T-helper 22 cell (primary cell): ENCODE measurements at places on chromosomes 16 and 17.
A peak's percentile ranks its signal among the peaks of the same experiment; 100 is the strongest.

DNA sequence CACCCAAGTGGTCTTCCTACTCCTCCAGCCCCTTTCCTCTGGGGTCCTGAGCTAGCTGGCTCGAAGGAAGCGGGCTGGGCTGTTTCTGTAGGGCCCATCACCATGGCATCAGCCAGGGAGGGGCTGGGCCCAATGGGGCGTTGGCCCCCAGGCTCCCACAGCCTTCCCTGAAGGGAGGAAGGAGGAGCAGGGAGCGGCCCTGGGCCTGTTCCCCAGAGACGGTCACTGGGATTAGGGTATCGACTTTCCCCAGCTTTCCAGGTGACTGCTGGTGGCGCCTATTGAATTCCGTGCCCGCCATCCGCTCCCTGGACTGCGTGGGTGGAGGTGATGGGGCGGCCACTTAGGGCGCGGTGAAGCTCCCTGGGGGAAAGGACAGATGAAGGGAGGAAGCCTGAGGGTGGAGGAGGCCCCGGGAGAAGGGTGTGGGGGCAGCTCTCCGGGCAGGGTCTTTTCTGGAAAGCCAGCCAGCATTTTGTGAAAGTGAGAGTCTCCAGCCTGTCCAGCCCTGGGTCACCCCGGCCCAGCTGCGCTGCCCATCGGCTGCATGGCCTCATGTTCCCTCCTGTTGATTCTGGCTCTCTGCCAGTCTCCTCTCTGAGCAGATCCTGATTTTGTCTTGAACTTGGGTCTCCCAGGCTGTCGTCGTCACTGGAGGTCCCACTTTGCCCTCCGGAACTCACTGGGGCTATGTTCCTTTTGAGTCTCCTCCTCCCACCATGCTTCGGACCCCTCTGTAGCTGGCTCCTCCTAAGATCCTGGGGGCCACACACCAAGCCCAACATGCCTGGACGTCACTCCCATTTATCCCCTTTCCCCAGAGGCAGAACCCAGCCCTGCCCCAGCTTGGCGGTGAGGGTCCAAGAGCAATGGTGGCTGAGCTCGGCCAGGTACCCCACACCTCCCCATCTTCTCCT lies 9.8 kb downstream of the NHERF1 start:
- DNase-seq, result no peak

- no peak for DNase-seq
These were observed 336.9 kb downstream of the SOX9 start for GRCh38 chr17:72457712-72458111.

GRCh38 chr16:30409125-30410060 lies 2.0 kb downstream of the ZNF771 start:
- DNase-seq, result peak; percentile 76

DNA sequence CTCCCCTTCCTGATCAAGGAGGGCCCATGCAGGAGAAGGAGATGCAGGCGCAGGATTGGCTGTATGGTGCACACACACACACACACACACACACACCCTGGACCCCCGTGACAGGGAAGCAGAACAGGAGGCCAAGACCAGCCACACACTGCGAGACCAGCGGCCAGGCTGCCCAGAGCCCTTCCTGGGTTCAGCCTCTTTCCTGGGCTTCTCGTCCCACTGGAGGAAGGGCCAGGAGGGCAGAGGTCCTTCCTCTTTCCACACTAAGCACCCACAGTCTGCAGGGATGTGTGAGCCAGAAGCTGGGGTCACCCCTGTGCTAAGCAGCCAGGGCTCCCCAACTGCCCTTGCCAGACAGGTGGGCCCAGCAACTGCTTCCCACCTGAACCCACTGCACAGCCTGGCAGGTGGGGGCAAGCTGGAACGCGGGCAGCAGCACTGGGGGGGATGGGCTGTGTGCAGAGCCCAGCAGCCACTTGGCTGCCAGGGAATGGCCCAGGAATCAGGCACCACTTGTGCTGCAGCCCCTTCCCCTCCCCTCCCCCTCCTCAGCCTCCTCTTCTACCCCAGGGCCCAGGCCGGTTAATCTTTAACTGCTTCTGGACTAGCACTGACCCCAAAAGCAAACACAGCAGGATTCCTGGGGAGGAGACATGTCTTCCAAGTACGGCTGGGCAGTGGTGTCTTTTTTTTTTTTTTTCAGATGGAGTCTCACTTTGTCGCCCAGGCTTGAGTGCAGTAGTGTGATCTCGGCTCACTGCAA lies 44.6 kb upstream of the SLC38A10 start:
- no peak for DNase-seq

- DNase-seq, result no peak
These were observed 42.6 kb downstream of the SOX8 start for GRCh38 chr16:1024138-1024537.

- DNase-seq, result no peak
These were observed 12.5 kb upstream of the RBBP6 start for GRCh38 chr16:24526701-24527495.

DNA sequence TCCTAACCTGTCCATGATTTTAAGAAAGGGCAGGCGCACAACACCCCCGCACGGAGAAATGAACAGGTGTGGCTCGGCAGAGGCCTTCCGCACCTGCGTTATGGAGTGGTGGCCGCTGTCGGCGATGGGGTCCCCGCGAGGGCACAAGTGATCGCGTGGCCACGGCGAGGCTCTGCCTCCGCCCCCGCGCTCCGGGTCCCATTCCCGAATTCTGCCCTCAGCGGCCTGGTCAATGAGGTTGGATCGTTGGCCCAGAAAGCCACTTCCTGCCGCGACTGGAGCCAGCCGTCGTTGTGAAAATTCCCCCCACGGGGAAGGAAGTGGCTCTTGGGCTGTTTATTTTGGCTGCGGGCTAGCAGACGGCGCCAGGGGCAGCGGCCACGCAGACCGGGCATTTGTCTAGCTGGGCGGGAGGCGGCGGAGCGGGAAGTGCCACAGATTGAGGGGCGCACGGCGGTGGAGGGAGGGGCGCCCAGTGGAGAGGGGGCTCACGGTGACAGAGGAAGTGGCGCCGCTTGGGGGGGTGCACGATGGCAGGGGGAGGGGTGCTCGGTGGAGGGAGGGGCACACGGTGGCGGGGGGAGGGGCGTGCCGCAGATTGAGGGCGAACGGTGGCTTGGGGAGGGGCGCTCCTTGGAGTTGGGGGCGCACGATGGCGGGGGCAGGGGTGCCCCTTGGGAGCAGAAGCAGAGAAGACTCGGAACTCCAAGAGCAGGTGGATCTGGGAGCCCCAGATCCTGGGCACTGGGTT lies 25.0 kb downstream of the MRC2 start:
- no peak for DNase-seq

DNA sequence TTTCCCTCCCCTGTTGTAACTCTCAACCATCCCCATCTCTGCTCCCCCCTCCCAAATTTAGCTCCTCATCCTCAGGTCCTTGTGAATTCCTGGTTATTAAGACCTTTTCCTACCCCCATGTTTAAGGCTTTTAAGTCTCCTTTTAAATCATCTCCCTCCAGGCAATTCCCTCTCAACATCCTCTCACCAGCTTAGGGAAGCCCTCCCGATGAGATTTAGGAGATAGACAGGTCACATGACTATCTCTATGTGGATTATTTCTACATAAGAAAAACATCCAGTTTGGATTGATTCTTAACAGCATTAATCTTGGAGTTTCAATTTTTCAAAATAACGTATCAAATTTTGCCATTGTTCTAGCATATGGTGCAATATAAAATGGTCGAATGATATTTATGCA lies 12.5 kb upstream of the WSB1 start:
- DNase-seq, result no peak

DNA sequence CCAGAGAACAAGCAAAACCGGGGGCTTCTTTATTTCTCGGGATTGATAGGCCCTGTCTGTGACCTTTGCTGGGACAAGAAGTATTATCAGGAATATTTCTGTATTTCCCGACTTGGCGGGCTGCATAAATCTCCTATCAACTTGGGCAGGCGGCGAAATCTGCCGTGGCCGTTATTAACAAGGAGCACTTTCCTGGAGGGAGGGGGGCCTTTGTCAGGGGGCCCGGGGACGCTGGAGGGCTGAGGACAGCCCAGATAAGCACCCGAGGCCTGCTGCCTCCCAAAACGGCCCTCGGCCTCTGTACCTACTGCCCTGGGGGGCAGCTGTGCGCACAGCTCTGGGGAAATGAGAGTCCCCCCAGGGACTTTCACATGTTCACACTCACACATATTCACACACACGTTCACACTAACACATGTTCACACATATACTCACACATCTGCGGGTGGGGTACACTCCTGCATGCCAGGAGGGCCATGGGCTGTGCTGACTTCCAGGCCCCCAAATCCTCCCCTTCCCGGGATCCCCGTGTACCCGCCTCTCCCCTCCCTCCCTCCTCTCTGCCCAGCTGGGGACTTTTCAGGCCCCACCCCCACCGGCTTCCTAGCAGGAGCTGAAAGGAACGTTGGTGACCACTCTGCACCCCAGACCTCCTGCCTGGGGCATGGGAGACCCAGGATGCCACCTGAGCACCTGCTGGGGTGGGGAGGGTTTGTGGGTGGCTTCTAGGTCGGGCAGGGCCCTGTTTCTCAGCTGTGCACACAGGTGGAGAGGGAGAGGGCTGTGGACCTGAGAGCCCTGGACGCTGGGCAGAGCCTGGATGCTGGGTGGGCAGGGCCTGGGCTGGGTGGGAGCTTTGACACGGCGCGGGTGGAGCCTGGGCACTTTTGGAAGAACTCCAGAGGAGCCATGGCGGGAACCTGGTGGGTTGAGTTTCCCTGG lies 24.3 kb upstream of the GSE1 start:
- DNase-seq, result no peak

DNA sequence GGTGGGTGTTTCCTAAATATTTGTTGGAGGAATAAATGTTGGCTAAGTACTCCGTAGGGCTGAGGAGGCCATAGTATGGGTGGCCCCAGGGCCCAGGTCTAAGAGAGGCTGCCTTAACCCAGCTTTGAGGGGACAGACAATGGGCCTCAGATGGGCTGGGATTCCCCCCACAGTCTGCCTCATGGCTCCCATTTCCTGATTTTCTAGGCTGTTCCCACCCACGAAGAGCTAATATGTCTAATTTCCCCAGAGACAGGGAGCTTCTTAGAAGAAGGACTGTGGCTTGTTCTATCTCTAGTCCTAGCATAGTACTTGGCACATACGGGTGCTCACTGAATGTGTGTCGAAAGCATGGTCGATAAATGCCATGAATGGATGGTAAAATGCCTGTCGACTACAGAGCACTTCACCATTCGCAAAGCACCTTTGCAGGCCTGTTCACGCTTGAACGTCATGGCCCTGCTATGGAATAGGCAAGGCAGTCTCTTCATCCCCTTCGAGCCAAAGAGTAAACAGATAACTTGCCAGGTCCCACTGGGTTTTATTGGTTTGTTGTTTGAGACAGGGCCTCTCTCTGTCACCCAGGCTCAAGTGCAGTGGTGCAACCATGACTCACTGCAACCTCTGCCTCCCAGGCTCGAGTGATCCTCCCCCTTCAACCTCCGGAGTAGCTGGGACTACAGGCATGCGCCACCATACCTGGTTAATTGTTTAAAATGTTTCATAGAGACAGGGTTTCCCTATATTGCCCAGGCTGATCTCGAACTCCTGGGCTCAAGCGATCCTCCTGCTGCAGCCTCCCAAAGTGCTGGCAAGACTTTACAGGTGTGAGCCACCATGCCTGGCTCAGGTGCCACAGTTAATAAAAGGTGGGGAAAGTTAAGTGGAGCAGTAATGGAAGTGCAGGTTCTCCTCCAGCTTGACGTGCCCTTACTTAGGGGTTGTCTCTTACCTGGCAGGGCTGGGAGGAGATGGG lies 9.7 kb downstream of the CHAD start:
- no peak for DNase-seq

- DNase-seq, result no peak
These were observed 64.9 kb downstream of the ITFG1 start for GRCh38 chr16:47395733-47396498.

DNA sequence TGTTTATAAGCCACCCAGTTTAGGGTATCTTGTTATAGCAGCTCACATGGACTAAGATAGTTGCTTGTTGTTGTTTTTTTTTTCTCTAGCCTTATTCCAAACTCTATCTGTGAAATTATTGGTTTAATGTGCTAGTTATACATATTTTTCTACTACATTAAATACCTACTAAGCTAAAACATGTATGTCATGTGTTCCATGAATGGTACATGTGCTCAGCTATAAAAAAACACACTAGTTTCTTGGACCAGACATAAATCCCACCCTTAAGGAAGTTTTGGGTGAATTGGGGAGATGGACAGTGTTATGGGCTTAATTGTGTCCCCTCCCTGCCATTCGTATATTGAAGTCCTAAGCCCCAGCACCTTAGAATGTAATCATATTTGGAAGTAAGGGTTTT lies 19.8 kb downstream of the ITPRIPL2 start:
- DNase-seq, result no peak

DNA sequence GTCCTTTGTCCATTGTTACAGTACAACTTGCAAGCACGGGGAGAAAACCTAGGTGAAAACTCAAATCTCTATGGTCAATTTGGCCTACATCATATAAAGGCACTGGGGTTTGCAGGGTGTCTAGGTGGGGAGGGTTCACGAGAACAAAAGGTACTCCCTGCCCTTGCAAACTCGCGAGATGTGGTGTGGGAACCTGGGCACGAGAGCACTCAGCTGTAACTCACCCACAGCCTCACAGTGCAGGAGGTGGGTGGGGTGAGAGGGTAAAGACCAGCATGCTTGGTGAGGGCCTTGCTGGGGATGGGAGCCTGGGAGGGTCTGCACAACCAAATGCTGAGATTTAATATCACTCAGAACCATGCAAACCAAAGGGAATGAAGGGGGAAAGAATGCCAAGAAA lies 18.4 kb upstream of the ZNF594 start:
- no peak for DNase-seq

GRCh38 chr16:58176608-58177352 lies 21.1 kb downstream of the CSNK2A2 start:
- no peak for DNase-seq

- no peak for DNase-seq
These were observed 74.7 kb downstream of the KLHDC4 start for GRCh38 chr16:87690911-87691685.

GRCh38 chr17:2181897-2182448 lies 121.6 kb downstream of the SMG6 start:
- no peak for DNase-seq

GRCh38 chr17:79160980-79161636 lies 86.5 kb downstream of the ENGASE start:
- no peak for DNase-seq

DNA sequence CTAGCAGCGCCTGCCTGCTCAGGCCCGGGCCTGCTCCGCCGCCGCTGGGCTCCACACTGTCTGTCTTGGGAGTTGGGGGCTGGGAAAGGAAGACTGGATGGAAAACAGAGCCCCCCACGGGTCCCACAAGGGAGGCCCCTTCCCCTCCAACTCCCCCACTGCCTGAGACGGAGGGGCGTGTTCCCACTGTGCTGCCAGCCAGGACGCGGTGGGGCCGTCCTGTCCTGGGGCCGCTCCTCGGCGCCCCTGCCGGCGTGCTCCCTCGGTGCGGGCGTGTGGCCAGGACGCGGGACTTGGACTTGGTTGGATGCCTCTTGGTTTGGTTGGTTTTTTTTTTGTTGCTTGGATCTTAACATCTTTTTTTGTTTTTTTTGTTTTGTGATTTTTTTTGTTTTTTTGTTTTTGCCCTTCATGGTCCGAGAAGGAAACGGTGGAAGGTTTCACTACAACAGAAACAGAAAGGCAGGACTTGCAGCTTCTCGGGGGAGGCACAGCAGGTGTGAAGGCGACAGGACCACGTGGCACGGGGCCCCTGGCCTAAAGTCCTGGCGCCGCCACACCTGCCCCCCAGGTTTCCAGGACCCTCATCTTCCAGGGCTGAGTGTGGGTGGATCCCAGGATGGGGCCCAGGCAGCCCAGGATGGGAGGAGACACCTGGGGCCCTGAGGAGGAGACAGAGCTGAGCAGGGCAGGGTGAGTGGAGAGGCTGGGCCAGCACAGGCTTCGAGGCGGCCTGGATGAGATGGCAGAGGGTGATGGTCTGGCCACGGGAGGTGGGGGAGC lies 16.0 kb downstream of the ENGASE start:
- no peak for DNase-seq

GRCh38 chr16:1116693-1117077 lies 20.6 kb upstream of the C1QTNF8 start:
- DNase-seq, result no peak
